ENCODE measurements at places on chromosomes 6 and 20.

DNA sequence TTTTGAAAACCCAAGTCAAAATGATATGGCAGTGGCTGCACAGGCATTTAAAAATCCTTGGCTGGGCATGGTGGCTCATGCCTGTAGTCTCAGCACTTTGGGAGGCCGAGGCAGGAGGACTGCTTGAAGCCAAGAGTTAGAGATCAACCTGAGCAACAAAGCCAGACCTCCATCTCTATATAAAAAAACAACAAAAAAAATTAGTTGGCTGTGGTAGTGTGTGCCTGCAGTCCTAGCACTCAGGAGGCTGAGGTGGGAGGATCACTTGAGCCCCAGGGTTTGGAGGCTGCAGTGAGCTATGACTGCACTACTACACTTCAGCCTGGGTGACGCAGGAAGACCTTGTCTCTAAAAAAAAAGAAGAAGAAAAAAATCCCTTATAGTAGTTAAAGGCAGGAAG lies 142.9 kb downstream of the MYB start:
- DNase-seq, result no peak

GRCh38 chr20:61620174-61620573 lies 368.1 kb downstream of the CDH4 start:
- no peak for DNase-seq

DNA sequence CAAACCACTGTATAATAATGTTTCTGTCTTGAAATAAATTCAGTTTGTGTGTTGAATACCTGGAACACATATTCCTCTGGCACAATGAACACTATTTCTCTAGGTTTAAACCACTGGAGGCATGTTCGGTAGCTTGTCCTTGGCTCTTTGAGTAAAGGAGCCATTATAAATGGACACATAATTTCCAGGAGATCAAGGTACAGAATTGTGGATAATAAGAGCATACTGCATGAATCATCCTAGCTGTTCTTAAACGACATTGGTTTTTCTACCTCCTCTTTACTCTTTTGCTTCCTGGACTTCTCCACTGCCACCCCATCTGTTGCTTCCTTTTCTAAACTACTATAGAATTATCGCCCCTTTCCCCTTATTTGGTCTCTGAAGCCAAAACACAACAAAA lies 1.2 kb downstream of the CENPW start:
- DNase-seq, result no peak

- no peak for DNase-seq
Measured at GRCh38 chr6:167760979-167761793, 65.5 kb upstream of the AFDN start.

DNA sequence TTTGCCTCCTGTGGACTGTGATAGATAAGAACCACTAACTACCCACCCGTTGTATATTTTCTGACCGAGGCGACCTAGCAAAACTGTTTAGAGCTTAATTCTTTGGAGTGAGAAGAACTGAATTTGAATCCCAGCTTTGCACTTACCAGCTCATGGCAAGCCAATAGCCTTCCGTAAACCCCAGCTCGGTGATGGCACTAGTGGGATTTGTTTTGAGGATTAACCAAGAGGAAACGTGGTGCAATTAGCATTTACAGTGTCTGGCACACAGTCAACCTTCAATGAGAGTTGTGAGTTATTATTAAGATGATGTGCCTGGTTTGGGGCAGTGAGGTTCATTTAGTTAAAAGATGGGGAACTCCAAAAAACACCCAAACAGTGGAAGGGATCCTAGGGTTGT lies 12.3 kb upstream of the DSP start:
- no peak for DNase-seq

- no peak for DNase-seq
Measured at GRCh38 chr6:53984163-53984562, 127.1 kb upstream of the MLIP start.

DNA sequence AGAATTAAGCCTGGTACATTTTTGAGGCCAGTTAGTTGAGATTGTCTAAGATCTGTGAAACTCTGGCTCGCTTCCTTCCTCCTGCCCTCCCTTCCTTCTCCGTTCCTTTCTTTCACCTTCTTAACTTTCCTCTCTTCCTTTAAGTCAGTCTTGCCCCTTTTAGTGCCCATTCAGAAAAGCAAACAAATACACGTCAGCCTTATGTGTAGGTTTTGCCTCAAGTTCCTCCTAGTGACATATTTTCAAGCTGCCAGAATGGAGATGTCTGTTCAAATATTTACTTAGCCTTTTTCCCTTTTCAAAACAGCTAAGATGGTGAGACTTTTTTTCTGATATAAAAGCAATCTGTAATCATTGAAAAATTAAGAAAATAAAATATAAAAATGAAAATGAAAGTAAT lies 178.4 kb downstream of the FARS2 start:
- DNase-seq, result no peak

DNA sequence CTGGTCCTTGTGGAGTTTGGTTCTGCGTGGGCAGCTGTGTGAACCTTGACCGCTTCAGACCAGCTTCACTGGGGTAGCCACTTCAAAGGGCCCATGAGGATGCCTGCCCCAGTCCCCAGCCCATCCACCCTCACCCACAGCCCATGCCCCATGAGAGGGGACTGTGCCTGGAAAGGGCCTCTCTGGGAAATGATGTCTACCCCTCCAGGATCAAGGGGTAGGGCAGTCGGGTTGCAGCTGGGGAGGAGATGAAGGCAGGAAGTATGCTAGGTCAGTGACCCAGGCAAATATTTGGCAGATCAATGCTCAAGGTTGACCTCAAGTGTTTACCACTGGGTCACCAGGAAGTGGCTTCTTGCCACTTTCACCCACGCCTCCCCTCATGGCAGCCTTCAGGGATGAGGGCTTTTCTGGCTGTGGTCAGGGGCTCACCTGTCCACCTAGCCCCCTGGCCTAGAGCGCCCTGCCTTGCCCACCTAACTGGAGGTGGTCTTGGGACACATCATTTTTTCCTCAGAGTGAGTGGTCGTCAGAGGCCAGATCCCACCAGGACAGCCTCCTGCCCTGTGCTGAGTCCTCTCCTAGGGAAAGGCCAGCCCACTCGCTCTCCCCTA lies 109.5 kb downstream of the SNX5 start:
- DNase-seq, result no peak

DNA sequence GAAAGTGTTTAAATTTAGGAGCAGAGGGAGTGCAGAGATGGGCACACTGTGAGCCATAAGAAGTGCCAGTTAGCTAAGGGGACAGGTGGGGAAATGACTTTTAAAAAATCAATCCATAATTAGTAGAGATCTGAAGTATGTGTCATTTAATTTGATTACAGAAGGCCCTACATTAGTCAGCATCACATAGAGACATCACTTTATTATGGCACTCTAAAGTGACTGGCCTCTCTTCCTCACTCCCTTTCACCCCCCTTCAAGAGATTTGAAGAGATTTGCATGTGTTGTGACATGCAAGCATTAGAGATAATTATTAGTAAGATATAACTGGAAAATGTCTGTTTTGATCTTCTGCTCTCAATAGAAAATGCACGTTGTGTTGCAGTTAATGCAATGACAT lies 86.7 kb downstream of the SLX4IP start:
- DNase-seq, result no peak

GRCh38 chr20:25061821-25062530 lies 4.0 kb upstream of the ACSS1 start:
- DNase-seq, result no peak

- no peak for DNase-seq
Measured at GRCh38 chr6:104753251-104753650, 106.5 kb downstream of the HACE1 start.

GRCh38 chr20:63161176-63161651 lies 54.7 kb downstream of the YTHDF1 start:
- DNase-seq, result no peak

GRCh38 chr6:48087448-48087847 lies 23.5 kb downstream of the PTCHD4 start:
- no peak for DNase-seq

DNA sequence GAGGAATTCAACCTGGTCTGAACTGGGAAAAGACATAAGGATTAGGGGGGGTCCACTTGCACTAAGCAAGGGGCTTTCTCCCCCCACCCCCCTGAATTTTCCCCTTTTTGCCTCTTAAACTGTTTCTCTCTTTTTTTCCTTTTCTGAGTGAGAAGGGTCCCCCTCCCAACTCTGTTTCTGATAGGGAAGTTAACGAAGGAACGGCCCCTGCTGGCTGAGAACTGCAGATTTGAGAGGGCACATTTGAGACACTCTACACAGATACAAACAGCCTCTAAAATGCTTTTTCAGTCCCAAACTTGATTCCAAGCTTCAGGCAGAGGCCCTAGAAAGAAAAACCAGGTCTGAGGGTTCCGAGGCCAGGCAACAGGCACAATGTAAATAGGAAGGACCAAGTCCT lies 91.7 kb downstream of the JARID2 start:
- DNase-seq, result no peak

DNA sequence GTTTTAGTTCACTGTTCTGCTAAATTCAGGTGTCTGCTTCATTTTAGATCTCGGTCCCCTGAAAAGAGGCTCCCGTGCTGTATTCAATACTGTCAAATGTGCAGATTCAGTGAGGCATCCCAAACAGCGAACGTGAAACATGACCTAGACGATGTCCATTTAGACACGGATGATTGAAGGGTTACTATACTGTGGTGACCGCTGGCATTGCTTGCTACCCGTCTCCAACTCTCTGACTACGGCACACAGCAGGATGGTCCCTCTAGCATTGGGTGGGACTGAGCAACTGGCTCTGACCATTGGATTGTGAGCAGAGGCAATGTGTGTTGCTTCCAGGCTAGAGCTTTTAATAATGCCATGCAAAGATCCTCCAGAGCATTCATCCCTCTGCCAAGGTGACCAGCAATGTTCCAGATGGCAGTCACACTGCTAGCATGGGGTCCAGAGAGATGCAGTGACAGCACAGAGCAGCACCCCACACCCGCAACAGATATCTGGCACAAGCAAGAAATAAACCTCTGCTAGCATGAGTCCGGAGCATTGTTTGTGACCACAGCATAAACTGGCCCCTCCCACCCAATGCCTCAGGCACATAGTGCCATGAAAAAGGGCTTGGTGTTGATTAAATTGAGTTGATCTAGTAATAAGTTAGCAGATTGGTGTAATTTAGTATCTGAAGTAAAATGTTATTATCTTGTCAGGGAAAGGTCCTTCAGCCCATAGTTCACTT lies 9.0 kb downstream of the METTL24 start:
- DNase-seq, result no peak

DNA sequence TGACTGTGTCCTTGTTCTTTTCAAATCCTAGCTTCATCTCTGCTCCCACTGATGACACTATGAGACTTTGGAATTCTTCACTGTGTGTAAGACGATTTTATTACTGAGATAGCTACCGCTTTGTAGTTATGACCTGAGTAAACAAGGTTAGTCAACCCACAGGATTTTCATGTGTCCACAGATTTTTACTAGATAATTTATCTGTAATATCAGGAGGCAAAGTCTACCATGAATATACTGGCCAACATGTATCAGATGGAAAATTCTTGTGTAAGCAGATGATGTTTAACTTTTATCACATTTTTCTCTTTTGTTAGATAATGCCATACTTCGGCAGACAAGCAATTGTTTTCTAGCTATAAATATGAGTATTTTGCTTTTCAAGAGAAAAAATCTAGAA lies 119.8 kb downstream of the SGK1 start:
- no peak for DNase-seq

- peak; percentile 61 for DNase-seq
Measured at GRCh38 chr6:169789944-169790927, 38.8 kb downstream of the ERMARD start.

GRCh38 chr20:11918391-11918845 lies 725 bp downstream of the BTBD3 start:
- no peak for DNase-seq

GRCh38 chr6:33201147-33201545 lies 479 bp downstream of the SLC39A7 start:
- no peak for DNase-seq

GRCh38 chr6:45394586-45395095 lies 16.9 kb upstream of the SUPT3H start:
- DNase-seq, result no peak

GRCh38 chr6:863831-864230 lies 170.9 kb upstream of the EXOC2 start:
- DNase-seq, result no peak

DNA sequence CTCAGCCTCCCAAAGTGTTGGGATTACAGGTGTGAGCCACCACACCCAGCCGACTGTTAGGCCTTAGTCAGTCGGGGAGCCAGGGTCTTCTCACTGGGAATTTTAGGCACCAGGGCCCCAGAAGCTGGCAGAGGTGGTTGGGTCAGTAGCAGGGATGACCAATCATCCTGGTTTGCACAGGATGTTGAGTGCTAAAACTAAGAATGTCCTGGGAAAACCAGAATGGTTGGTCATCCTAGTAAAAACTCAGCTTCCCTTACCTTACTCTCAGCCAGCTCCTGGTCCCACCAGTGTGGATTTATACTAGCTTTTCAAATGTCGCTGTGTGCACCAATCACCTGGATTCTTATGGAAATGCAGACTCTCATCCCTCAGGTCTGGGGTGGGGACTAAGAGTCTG lies 31.8 kb downstream of the KCNG1 start:
- DNase-seq, result no peak

DNA sequence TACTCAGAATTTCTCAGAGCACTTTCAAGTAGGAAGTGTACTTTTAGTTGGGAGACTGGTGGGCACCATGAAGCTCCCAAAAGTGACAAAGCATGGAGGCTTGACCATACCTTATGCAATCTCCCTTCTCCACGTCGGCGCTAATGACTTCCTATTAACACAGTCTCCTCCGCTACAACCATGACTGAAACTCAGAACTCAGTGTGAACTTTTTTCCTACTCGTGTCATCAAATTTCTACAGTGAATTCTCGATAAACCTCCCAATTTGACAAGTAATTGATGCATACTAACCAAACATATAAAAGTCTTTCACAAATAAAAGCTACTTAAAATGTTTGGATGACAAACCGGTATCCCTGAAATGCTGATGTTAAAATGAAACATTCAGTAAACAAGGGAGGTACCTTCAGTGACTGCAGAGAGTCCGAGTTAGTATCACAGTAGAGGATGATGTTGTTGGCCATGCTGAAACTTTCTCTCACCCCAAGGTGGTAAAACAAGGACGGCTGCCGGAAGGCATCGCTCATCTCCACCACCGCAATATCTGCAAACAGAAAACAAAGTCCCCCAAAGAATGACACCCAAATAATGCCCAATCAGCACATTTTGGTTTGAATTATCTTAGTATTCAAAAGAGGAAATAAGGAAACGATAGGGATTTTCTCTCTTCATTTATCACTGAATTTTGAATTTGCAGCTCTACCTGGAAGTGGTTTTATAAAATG lies 72.1 kb downstream of the MAP3K5 start:
- no peak for DNase-seq

- DNase-seq, result no peak
Measured at GRCh38 chr6:159252955-159253508, 83.8 kb downstream of the FNDC1 start.

DNA sequence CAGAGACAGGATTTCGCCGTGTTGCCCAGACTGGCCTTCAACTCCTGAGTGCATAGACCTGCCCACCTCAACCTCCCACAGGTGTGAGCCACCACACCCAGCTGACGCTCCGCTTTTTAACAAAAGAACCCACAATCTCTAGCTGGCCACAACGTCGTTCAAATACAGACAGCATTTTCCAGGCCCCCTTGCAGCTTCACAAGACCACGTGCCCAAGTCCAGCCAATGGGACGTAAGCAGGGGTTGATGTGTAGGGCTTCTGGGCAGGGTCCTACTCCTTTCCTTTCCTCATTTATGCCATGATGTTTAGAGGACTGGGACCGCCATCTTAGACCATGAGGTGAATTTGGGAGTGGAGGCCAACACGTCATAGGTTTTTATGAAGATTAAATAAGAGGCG lies 81.0 kb downstream of the TFAP2C start:
- no peak for DNase-seq

- DNase-seq, result no peak
Measured at GRCh38 chr6:153312634-153313033, 181.6 kb upstream of the RGS17 start.

- no peak for DNase-seq
Measured at GRCh38 chr6:125931733-125932450, 24.7 kb upstream of the HINT3 start.

Data from activated CD4-positive, alpha-beta T cell treated with anti-CD3 and anti-CD28 coated beads for 24 hours (primary cell).